Adrenal gland (tissue), 19 donors: ENCODE measurements at places on chromosomes 3 and 15. TPM values are rescaled to one million over a fixed set of nuclear protein-coding genes. Genes with fewer than 3 reads are reported as not detected.

The STAC gene
- total RNA-seq, result 3.5 TPM

The ABI3BP gene
- 30.2 TPM for total RNA-seq

- H3K4me3 ChIP-seq, result no peak overlapping the region
- peaks cover 5% of the 10 kb centered on the region for H3K4me1 ChIP-seq
- no peaks in the 10 kb centered on the region for H3K36me3 ChIP-seq
- H3K27me3 ChIP-seq, result no peaks in the 10 kb centered on the region
Measured at GRCh38 chr15:38885001-38885400, 320.4 kb upstream of the RASGRP1 start.

The NDUFB4 gene
- total RNA-seq, result 355 TPM

The ZBED2 gene
- total RNA-seq, result not detected

GRCh38 chr3:17118771-17119170 lies 234.0 kb downstream of the PLCL2 start:
- H3K4me1 ChIP-seq, result no peaks in the 10 kb centered on the region
- H3K27ac ChIP-seq, result no peak overlapping the region
- no peak overlapping the region for H3K4me3 ChIP-seq
- H3K36me3 ChIP-seq, result no peaks in the 10 kb centered on the region
- H3K27me3 ChIP-seq, result no peaks in the 10 kb centered on the region
- no peak for DNase-seq

The HRG gene
- total RNA-seq, result not detected
